ENCODE measurements at places on chromosomes 12 and 14.

GRCh38 chr12:111129149-111129767 lies 208.9 kb upstream of the MYL2 start:
- DNase-seq = no peak

- no peak for DNase-seq
Observed at GRCh38 chr12:31966558-31967205, 7.5 kb downstream of the RESF1 start.

GRCh38 chr12:44031472-44032185 lies 195.7 kb downstream of the TMEM117 start:
- no peak for DNase-seq

DNA sequence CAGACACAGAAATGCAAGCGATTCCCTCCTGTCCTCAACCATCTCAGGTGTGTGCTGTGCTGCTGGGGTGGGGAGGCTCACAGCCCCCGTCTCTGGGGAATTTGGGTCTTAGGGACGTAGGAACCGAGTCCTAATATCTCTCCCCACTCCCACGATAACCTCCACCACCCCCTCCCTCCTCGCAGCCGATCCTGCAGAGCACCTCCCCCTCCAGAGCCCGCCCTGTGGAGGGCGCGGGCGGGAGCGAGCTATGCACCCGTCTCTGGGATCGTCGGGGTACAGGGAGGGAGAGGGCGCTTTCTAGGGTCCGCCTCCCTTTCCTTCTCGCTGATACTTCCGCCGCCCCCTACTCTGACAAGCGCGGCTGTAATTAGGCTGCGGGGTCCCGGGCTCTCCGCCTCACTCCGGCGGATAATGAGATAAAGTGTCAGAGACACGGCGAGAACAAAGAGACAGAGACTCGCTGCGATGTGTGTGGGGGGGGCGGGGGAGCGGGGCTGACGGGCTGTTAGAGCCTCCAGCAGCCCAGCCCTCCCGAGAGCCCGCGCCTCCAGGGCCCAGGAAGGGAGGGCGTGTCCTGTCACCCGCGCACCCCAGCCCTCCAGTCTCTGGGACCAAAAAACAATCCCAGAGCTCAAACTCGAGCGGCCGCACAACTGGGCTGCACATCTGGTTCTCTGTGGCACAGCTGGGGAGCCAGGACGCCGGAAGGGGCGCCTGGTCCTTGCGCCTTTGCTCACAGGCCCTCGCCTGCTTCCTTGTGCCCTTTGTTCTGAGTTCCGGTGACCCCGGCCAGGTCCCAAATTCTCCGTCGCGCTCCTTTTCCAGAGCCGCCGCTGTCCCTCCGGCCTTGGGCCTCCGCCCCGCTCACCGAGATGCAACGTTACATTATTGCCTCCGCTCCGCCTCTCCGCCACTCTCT lies 8.7 kb downstream of the SHMT2 start:
- DNase-seq = no peak

GRCh38 chr14:59698793-59699192 lies 122.2 kb upstream of the CCDC175 start:
- DNase-seq = no peak

All from head of caudate nucleus (tissue), 42 donors.